ENCODE measurements at places on chromosomes 12 and 14.

DNA sequence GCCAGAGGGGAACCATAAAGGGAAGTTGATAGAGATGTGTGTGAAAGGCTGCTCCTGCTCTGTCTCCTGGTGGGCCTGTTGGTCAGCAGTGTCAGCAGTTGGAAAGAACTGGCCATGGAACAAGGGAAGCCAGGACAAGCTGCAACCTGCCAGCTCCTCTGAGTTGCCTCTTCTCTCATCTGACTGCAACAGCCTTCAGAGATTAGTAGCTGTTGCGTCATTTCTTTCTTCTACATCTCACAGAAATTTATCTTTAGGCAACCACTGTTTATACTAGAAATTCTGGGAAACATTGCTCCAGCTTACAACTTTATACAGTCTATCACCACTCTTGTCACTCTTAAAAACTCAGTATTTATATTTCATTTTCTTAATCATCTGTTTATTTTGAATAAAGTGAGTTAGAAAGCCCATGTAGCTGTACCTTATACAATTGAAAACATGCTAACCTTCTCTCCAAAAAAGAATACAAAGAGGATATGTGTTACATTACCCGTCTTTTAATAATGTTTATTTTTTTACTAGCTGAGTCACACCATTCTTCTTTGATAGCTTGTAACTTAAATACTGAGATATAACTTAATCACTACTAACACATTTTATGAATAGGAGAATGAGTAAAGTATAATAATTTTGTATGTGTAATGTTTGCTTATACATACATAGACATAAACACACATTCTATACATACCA lies 224.2 kb downstream of the LRFN5 start:
- no peak for DNase-seq

DNA sequence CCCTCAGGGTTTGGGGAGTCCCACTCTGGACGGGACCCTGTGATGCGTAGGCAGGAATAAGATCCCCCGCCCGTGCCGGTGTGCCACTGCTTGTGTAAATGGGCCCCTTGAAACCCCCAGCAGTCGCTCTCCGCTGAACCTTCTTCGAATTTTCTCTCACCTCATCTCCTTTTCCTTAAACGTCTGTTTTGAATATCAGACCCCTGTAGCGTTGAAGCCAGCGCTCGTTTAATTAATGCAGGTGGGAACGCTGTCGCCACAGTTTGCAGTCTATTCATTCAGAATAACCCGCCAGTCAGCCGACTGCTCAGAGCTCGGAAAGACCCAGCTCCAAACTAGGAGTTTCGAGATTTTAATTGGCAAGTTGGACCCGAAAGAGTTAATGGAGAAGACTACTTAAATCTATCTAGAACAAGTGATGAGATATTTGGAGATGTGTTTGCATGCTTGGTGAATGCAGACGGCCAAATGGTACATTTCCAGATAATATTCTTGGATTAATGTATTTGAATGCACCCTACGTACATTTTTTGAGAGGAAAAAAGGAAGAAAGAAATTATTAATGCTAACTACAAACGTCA lies 739 bp upstream of the PPP2R5E start:
- no peak for DNase-seq

DNA sequence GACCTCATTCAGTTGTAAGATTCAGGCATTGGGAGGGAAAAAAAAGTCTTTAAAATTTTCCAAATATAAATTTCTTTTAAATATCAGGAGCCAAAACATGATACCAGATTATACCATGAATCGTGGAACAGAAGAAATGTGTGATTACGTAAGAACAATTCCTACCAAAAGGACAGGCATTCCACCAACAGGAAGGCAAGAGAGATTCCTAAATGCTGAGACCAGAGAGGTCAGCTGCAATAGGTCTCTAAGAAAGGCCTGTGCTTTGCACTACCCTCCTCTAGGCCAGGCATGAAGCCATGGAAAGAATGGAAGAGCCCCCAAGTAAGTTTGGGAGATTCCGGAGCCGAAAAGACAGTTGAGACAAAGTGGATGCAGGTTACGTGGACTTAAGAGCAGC lies 83.7 kb downstream of the PTGER2 start:
- DNase-seq: no peak

DNA sequence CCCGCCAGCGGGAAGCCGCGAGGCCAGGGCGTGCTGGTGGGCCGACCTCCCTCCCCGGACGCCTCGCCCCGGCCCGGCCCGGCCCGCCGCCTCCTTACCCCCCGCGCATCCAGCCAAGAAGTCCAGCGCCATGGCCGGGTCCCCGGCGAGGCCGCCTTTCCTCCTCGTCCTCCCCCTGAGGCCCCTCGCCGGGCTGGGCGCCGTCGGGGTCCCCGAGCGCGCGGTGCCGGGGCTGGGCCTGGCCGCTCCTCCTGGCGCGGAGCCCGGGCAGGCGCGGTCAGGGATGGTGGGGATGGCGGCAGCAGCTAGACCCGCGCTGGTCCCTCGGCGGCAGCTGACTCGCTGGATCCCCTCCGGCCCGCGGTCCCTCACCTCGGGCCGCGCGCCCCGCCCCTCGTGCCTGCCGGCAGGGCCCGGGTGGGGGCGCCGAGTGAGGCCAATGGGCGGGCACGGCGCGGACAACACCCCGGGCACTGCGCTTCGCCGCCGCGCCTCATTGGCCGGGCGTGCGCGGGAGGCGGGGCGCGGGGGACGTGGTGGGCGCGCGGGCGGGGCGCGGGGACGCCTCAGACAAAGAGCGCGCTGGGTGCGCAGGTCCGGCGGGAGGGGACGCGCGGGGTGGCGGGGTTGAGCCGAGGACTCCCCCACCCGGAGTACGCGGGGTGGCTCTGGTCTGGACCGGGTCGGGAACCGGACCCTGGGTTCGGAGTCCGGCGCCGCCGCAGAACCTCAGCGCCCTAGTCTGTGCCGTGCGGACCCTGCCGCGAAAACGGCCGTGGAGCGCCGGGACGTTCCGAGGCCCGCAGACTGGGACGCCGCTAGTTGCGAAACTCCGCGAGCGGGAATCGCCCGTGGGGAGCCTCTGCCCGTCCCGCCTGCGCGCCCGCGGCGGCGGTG lies at the start of gene SLC25A29:
Gene SLC25A29, minus strand, starts transcription at position 344 of the 897 bp plus-strand sequence. Its CDS starts 212 bp downstream, at position 132.
- peak; percentile 42 for DNase-seq

DNA sequence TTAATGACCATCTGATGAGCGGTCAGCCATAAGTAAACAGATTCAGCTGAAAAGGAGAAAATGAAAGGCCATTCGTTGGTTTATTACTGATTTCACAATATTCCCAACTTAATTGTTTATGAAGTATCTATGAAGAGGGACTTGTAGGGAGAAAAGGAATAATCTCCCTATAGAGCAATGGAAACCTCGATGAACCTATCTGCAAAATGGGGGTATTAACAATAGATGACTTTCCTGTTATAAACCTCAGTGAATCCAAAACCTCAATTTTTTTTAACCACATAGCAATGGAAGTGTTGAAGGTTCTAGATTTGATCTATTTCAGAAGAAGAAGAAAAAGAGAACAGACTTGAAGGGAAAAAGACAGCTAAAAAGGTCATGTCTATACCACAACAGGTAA lies 2.0 kb downstream of the WIF1 start:
- DNase-seq: no peak

GRCh38 chr12:52552681-52553195 lies at the start of gene KRT71:
Gene KRT71 (minus strand): TSS chr12:52553145. CDS start chr12:52553077, 68 bp downstream.
- DNase-seq: no peak

GRCh38 chr14:53022593-53022992 lies 71.7 kb upstream of the FERMT2 start:
- DNase-seq: no peak

- no peak for DNase-seq
These were observed 32.6 kb upstream of the HIF1A start for GRCh38 chr14:61662437-61663311.

DNA sequence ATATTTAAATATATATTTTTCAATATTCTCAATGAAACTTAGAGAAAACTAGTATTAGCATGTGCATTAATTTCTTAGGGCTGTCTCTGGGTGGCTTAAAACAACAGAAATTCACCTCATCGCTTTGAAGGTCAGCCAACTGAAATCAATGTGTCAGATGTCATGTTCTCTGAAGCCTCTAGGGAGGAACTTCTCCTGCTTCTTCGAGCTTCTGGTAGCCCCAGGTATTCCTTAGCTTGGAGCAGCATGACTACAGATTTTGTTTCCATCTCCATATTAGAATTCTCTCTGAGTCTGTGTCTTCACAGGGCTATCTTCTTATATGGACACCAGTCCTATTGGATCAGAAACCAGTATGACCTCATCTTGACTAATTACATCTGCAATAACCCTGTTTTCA lies 221.5 kb downstream of the PDZRN4 start:
- no peak for DNase-seq

- DNase-seq: no peak
These were observed 9.2 kb downstream of the MED21 start for GRCh38 chr12:27031531-27031930.

- no peak for DNase-seq
These were observed 311.7 kb upstream of the CCDC196 start for GRCh38 chr14:66174453-66174891.

GRCh38 chr12:46264057-46264456 lies 4.8 kb downstream of the SLC38A1 start:
- DNase-seq: no peak

GRCh38 chr12:31018106-31018789 lies 55.4 kb upstream of the DDX11 start:
- no peak for DNase-seq

DNA sequence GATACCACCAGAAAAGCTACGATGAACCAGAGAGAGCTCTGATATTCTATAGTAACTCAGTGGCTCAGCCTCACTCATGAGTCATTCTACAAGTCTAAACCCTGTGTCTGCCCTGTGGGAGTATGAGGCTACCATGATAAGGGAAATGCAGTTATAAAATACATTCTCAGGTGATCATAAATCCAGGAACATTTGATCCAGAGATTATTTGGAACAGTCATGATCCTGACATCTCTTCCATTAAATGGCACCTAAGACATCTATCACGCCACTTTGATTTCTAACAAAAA lies 202.6 kb upstream of the RASSF8 start:
- no peak for DNase-seq

DNA sequence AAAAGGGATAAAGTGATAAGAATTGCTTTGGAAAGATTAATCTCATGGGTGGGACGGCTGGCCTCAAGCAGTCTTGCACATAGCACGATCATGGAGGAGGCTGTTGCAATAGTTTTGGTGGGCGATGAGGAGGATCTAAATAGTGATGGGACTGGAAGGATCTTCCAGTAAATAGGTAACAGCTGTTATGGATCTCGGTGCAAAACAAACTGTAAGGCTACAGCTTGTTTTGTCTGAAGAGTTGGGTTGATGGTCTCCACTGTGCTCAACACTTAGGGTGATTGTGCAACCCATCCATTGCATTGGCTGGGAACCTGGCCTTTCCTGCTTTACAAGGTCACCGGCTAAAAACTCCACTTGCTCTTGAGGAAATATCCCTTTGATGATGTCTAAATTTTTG lies 21.0 kb downstream of the IGF1 start:
- DNase-seq: no peak

DNA sequence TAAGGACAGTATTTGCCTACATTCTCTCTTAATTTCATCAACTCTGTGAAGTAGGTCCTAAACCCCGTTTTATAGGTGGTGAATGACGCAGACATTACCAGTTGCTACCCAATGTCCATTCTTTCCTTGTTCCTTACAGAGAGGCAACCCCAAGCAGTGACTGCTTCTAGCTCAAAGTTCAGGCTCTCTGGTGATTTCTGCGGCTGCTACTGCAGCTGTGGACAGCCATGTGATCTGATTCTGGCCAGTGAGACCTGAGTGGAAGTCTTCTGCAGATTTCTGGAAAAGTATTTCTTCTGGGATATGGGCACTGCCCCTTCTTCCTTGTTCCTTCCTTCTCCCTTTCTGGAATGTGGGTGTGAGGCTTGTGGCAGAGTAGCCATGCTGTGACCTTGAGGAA lies 82.9 kb downstream of the ARF6 start:
- DNase-seq: no peak

DNA sequence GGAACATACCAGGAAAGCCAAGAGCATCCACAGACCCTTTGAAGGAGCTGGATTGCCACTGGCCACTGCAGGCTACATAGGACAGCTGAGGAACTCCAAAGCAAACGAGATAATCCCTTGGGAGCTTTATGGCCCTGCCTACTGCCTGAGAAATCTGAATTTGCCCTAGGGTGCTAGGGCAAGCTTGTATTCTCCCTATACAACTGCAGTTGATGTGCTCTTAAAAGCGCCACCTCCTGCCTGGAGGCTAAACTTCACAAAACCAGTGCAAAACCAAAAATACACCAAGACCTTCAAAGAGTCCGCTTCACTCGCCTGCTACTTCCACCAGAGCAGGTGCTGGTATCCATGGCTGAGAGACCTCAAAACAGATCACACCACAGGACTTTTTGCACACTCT lies 99.6 kb upstream of the KRR1 start:
- DNase-seq: no peak

DNA sequence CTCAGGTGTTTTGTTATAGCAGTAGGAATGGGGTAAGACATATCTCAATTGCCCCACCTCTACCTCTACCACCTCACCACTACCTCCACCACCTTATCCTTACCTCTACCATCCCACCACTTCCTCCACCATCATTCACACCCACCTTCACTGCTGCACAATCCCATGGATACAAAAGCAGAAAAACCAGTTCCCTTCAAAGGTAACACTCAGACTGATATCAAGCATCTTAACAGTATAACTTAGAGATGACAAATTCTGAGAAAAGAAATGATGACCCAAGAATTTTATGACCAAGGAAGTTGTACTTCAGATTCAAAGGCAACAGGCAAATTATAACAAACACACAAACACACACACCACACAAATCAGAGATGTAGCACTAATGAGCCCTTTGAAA lies 189.4 kb downstream of the NUAK1 start:
- no peak for DNase-seq

GRCh38 chr12:46663318-46663717 lies 162.5 kb downstream of the SLC38A4 start:
- DNase-seq: no peak

GRCh38 chr12:110725267-110725666 lies 17.4 kb downstream of the PPP1CC start:
- no peak for DNase-seq

- DNase-seq: no peak
These were observed 63.8 kb downstream of the SUSD6 start for GRCh38 chr14:69675245-69675583.

DNA sequence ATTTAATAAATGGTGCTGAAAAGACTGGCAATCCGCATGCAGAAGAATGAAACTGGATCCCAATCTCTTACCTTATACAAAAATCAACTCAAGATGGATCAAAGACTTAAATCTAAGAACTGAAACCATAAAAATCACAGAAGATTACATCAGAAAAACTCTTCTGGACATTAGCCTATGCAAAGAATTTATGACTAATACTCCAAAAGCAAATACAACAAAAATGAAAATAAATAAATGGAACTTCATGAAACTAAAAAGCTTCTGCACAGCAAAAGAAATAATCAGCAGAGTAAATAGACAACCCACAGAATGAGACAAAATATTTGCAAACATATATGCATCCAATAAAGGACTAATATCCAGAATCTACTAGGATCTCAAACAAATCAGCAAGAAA lies 14.3 kb upstream of the CLEC1A start:
- no peak for DNase-seq

- DNase-seq: no peak
These were observed 39.7 kb downstream of the MAPKAPK5 start for GRCh38 chr12:111881716-111882115.
